ENCODE measurements at places on chromosomes 2 and 18.

GRCh38 chr2:60735496-60736250 is 20.4 kb upstream of the PAPOLG start:
- peak; percentile 78 for DNase-seq

DNA sequence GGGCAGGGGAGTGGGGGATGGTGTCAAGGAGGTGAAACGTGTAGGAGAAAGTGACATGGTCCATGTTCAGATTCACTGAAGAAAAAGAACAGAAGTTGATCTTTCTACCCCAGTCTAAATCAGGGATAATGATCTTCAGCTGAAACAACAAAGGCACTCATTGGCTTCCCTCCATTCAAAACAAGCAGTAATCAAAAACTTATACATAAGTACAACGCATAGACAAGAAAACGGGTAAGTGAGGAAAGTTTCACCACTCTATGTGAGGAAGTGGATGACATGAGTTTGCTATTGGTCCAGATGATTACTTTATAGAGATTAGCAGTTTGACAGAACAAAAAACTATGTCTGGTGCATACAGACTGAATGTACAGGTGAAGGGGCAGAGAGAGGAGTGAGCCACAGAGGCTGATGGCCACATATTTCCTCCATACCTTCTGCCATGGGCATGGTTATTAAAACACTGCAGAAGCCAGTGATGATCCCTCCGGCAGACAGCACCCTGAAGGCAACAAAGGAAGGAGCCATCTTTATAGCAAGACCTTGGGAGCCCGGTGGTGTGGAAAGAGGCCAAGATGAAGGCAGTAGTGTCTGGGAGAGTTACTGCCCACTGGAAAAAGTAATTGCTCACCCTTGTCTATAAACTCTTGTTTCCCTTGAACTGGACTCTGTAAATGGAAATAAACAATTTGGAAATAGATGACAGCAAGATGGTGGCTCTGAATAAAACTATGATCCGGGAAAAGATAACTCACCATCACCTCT is 57.7 kb downstream of the SLC25A12 start:
- no peak for DNase-seq

GRCh38 chr2:72554381-72554780 is 271.5 kb downstream of the EXOC6B start:
- no peak for DNase-seq

DNA sequence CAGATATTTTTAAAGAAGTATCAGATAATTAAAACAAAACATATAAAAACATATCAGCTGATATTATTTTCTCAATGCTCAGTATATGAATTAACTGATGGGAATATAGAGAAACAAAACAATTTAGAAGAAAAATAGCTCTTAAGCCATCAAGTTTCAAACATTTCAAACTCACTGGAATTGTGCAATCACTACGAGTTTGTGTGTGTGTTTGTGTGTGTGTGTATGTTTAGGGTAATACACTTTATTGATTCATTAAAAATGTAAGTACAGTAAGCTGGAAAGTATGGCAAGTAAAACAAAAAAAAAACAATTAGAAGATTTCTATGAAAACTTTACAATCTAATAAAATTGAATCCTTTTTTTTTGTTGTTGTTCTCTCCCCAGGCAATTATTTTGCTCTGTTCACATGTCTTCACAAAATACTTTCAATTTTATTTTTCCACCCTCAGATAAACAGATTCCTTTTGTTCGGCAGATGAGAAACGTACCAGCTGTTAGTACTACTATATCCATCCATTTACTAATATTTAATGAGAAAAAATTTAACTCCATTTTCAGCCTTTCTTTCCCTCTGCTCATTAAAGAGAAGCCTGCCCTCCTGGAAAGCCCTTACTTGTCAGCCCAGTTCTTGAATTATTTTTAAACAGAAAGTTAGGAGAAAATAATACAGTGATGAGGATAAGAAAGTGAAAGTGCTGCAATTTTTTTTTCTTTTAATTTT is 87.6 kb downstream of the SLC8A1 start:
- DNase-seq, result peak; percentile 67

All from NCI-H524 (cell line).